ENCODE measurements at places on chromosomes 1 and 21. TPM values are rescaled to one million over a fixed set of nuclear protein-coding genes. Genes with fewer than 3 reads are reported as not detected.

CCDC27 gene
- not detected for total RNA-seq

CLDN17 gene
- not detected for total RNA-seq

DNA sequence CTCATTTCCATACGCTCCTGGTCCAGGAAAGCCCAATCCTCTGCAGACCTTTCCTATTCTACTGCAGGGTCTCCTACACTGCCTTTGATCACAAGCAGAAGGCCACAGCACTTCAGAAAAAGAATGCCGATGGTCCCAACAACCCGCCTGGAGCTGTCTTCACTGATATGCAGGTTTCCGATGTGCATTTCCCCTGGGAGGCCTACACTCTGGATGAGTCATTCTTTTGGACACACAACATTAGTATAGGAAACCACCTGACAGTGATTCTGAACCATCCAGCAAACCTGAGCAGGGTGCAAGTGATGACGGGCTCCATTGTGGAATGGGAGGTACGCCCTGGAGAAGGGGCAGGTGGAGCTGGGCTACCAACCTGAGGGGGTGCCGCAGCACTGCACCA, 15.0 kb downstream of the PCAT6 start:
- H3K4me1 ChIP-seq: peaks cover 8% of the 10 kb centered on the region
- no peaks in the 10 kb centered on the region for H3K27me3 ChIP-seq
- no peak overlapping the region for H3K27ac ChIP-seq
- H3K36me3 ChIP-seq: no peaks in the 10 kb centered on the region

DNA sequence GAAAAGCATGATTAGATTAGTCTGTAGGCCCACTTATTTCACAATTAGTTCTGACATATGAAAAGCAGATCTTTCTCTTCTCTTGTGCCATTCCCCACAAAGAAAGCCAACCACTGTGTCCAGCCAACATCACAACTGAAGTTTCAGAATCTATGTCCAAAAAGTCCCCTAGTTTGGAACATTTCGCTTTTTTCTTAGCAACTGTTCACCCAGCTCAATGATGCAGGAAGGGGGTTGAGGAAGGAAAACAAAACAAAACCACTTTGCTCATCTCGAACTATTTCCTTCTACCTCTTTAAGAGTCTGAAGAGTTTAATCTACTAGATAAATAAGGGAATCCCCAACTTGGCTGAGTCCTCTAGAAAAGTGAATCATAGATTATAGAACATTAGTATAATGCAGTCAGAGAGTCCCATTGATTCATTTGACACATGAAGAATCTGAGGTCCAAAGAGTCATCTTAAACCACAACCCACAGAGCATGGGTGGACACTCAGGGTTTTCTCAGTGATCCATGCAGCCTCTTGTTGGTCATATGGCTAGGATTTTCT, 159.3 kb upstream of the SGIP1 start:
- H3K27me3 ChIP-seq: no peaks in the 10 kb centered on the region
- DNase-seq: no peak
- H3K4me3 ChIP-seq: no peak overlapping the region

GRCh38 chr1:49854741-49855140, 169.0 kb downstream of the AGBL4 start:
- H3K36me3 ChIP-seq: no peaks in the 10 kb centered on the region
- H3K27ac ChIP-seq: no peak overlapping the region
- no peak overlapping the region for H3K4me3 ChIP-seq
- H3K4me1 ChIP-seq: no peaks in the 10 kb centered on the region
- DNase-seq: no peak
- no peaks in the 10 kb centered on the region for H3K27me3 ChIP-seq

- no peak overlapping the region for H3K27ac ChIP-seq
- no peak overlapping the region for H3K4me3 ChIP-seq
- H3K36me3 ChIP-seq: no peaks in the 10 kb centered on the region
- peak; percentile 59 for DNase-seq
Measured at GRCh38 chr1:36920801-36921405, 113.4 kb downstream of the GRIK3 start.

GRCh38 chr1:64184003-64184440, 19.4 kb upstream of the UBE2U start:
- no peaks in the 10 kb centered on the region for H3K27me3 ChIP-seq
- H3K27ac ChIP-seq: no peak overlapping the region
- H3K36me3 ChIP-seq: peaks cover 3% of the 10 kb centered on the region
- no peak overlapping the region for H3K4me3 ChIP-seq
- H3K4me1 ChIP-seq: peaks cover 20% of the 10 kb centered on the region

DNA sequence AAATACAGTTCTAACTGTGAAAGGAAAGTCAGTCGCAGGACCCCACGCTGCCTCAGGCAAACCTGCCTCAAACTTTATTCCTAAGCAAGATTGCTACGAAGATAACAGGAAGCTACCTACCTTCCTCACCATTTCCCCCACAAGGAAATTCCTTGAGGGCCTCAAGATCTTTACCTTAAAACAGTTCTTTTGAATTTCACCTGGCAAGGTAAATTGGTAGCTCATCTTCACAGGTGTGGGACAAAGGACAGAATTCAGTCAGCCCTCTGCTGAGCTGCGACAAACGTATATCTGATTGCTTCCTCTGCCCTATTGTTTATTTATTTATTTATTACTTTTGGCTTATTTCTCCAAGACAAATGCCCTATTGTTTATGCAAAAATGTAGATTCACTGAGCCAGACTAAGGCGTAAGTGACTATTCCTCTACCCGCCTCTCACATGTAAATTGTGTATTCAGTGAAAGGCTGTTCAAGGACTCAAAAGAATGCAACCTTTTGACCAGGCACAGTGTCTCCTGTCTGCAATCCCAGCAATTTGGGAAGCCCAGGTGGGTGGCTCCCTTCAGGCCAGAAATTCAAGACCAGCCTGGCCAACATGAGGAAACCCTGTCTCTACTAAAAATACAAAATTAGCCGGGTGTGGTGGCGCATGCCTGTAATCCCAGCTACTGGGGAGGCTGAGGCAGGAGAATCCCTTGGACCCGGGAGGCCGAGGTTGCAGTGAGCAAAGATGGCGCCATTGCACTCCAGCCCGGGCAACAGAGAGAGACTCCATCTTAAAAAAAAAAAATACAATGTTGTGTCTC, 17.3 kb upstream of the PKNOX1 start:
- no peak overlapping the region for H3K4me3 ChIP-seq
- H3K27me3 ChIP-seq: no peaks in the 10 kb centered on the region
- peak overlapping the region; percentile 98 for H3K27ac ChIP-seq
- no peak for DNase-seq
- H3K36me3 ChIP-seq: no peaks in the 10 kb centered on the region
- peaks cover 5% of the 10 kb centered on the region for H3K4me1 ChIP-seq

DNA sequence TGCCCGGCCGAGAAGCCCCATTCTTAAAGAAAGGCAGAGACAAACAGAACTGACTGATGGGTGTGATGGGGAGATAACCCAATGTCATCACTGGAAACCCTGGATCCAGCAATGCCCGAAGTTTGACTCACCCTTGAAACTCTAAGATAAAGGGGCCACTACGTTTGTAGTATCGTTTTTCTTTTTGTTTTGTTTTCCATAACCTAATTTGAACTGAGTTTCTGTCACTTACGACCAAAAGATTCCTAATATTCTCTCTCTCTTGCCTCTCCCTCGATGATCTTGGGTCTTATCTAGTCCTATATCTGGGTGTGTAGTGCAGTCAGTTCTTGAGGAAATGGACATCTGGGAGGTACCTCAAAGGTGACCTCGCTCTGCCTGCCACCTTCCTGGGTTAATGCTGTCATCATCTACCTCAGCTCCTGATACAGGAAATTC, 57.8 kb upstream of the ID3 start:
- H3K27ac ChIP-seq: peak overlapping the region; percentile 46
- peaks cover 18% of the 10 kb centered on the region for H3K4me1 ChIP-seq
- H3K36me3 ChIP-seq: no peaks in the 10 kb centered on the region
- DNase-seq: no peak
- peaks cover 41% of the 10 kb centered on the region for H3K27me3 ChIP-seq
- no peak overlapping the region for H3K4me3 ChIP-seq

DNA sequence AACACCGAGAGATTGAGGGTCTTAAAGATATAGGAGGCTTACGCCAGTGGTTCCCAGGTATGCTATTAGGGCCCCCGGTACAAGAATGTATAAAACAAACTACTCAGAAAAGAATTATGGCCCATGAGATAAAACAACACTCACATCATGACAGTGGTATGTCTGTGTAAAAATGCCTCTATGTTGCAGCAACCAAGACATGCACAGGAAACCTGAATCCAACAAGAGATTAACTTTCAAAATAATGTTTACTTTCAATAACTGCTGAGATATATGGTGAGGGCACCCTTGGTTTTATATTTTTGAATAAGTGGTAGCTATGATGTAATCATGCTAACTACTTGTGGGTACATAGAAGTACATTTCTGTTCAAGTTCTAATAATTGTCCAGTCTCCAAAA, 74.9 kb downstream of the PUM1 start:
- H3K36me3 ChIP-seq: peaks cover 51% of the 10 kb centered on the region
- peak overlapping the region; percentile 90 for H3K27ac ChIP-seq
- H3K4me1 ChIP-seq: peaks cover 41% of the 10 kb centered on the region
- peak overlapping the region; percentile 30 for H3K4me3 ChIP-seq
- no peaks in the 10 kb centered on the region for H3K27me3 ChIP-seq
- no peak for DNase-seq

- no peaks in the 10 kb centered on the region for H3K27me3 ChIP-seq
- peak overlapping the region; percentile 11 for H3K27ac ChIP-seq
- DNase-seq: no peak
Measured at GRCh38 chr1:236854605-236854983, 59.5 kb downstream of the MTR start.

- no peaks in the 10 kb centered on the region for H3K36me3 ChIP-seq
- no peaks in the 10 kb centered on the region for H3K4me1 ChIP-seq
- peaks cover 25% of the 10 kb centered on the region for H3K27me3 ChIP-seq
- H3K27ac ChIP-seq: no peak overlapping the region
Measured at GRCh38 chr1:204782118-204782700, 88.5 kb upstream of the NFASC start.

GRCh38 chr1:43382027-43382779, 7.4 kb downstream of the MED8 start:
- H3K4me3 ChIP-seq: no peak overlapping the region
- no peak overlapping the region for H3K27ac ChIP-seq
- H3K36me3 ChIP-seq: peaks cover 16% of the 10 kb centered on the region
- no peaks in the 10 kb centered on the region for H3K27me3 ChIP-seq

- H3K4me1 ChIP-seq: no peaks in the 10 kb centered on the region
- H3K27me3 ChIP-seq: peaks cover 13% of the 10 kb centered on the region
Measured at GRCh38 chr1:221148660-221149059, 269.4 kb downstream of the HLX start.

- H3K27me3 ChIP-seq: no peaks in the 10 kb centered on the region
- no peak for DNase-seq
- H3K4me3 ChIP-seq: no peak overlapping the region
- H3K27ac ChIP-seq: no peak overlapping the region
- peaks cover 23% of the 10 kb centered on the region for H3K36me3 ChIP-seq
- H3K4me1 ChIP-seq: no peaks in the 10 kb centered on the region
Measured at GRCh38 chr1:176118985-176119384, 88.1 kb downstream of the COP1 start.

GRCh38 chr21:44828362-44829056, 10.6 kb upstream of the SUMO3 start:
- no peak overlapping the region for H3K4me3 ChIP-seq
- DNase-seq: no peak
- peaks cover 3% of the 10 kb centered on the region for H3K27me3 ChIP-seq
- no peaks in the 10 kb centered on the region for H3K4me1 ChIP-seq

GRCh38 chr21:41147096-41147978, 20.6 kb upstream of the BACE2 start:
- no peak for DNase-seq
- no peak overlapping the region for H3K4me3 ChIP-seq
- no peak overlapping the region for H3K27ac ChIP-seq
- H3K36me3 ChIP-seq: no peaks in the 10 kb centered on the region

GRCh38 chr1:156920233-156921052, at the start of gene LRRC71:
TSS of gene LRRC71 (plus strand) at chr1:156920632. CDS start at chr1:156920804, 172 bp downstream.
- peaks cover 8% of the 10 kb centered on the region for H3K36me3 ChIP-seq
- no peak within 1 kb of the TSS for H3K27ac ChIP-seq
- H3K4me3 ChIP-seq: peak within 1 kb of the TSS; percentile 70
- DNase-seq: peak; percentile 94

GRCh38 chr1:223198628-223198965, 55.5 kb upstream of the TLR5 start:
- H3K27me3 ChIP-seq: peaks cover 10% of the 10 kb centered on the region
- H3K4me3 ChIP-seq: no peak overlapping the region

- no peaks in the 10 kb centered on the region for H3K36me3 ChIP-seq
- DNase-seq: no peak
- H3K27me3 ChIP-seq: peaks cover 4% of the 10 kb centered on the region
- H3K4me3 ChIP-seq: no peak overlapping the region
Measured at GRCh38 chr21:17495680-17496079, 17.2 kb upstream of the CXADR start.

- no peak overlapping the region for H3K4me3 ChIP-seq
- DNase-seq: no peak
- H3K27me3 ChIP-seq: peaks cover 10% of the 10 kb centered on the region
- no peaks in the 10 kb centered on the region for H3K36me3 ChIP-seq
- H3K4me1 ChIP-seq: peaks cover 7% of the 10 kb centered on the region
- H3K27ac ChIP-seq: no peak overlapping the region
Measured at GRCh38 chr1:86701731-86702130, 2.6 kb upstream of the SH3GLB1 start.

- H3K27ac ChIP-seq: no peak overlapping the region
- H3K4me3 ChIP-seq: no peak overlapping the region
- H3K4me1 ChIP-seq: no peaks in the 10 kb centered on the region
Measured at GRCh38 chr21:23507501-23507900, 2099.8 kb downstream of the MRPL39 start.

- H3K4me3 ChIP-seq: no peak overlapping the region
- no peak overlapping the region for H3K27ac ChIP-seq
- DNase-seq: no peak
- no peaks in the 10 kb centered on the region for H3K36me3 ChIP-seq
- no peaks in the 10 kb centered on the region for H3K4me1 ChIP-seq
Measured at GRCh38 chr1:110846861-110847260, 26.1 kb upstream of the CD53 start.

DNA sequence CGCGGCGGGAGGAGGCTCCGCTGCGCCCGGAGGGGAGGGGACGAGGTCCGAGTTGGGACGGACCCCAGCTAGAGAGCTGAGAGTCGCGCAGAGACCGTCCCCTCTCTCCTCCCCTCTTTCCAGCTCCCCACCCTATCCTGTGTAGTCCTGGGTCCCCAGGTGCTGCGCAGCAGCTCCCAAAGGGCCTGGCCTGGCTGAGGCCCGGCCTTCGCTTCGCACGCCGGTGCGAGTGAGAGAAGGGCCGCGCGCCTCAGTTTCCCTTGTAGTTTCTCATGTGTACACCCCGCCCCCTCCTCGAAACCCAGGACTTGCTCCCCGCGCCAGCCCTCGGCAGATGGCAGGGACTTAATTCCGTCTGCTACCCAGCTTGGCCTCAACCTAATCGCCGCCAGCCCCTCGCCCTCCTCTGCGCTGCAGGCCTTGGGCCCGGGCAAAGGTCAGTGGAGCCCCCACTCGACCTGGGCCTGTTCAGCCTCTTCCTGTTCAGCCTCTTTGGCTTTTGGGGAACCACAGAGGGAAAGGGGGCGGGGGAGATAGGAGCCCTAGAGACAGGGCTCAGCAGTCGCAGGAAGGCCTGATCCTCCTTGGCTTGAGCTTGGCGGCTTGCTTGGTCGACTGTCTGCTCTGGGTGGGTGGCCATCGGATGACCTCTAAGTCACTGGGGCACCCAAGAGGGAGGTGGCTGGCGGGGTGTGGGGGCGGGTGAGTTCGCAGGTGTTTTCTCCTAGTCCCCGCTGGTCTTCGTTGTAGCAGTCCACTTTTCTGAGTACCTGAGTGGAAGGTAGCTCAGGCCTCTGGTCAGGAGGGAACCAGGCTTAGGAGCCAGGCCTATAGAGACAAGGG, 1.0 kb downstream of the ZNF687 start:
- no peak for DNase-seq
- H3K27ac ChIP-seq: peak overlapping the region; percentile 86
- H3K27me3 ChIP-seq: no peaks in the 10 kb centered on the region
- peaks cover 8% of the 10 kb centered on the region for H3K36me3 ChIP-seq
- H3K4me3 ChIP-seq: peak overlapping the region; percentile 99
- H3K4me1 ChIP-seq: peaks cover 15% of the 10 kb centered on the region

GRCh38 chr1:221394011-221394544, 347.8 kb downstream of the DUSP10 start:
- no peak overlapping the region for H3K27ac ChIP-seq
- DNase-seq: no peak
- no peaks in the 10 kb centered on the region for H3K4me1 ChIP-seq
- H3K27me3 ChIP-seq: peaks cover 8% of the 10 kb centered on the region

Data from type B pancreatic cell (in vitro differentiated cells).